Hematopoietic multipotent progenitor cell treated with erythropoietin and hydrocortisone succinate and interleukin-3 and kit ligand, for 8 days (in vitro differentiated cells): ENCODE measurements at places on chromosomes 12 and 14.

- DNase-seq, result no peak
Measured at GRCh38 chr12:110983811-110984210, 63.4 kb upstream of the MYL2 start.

- DNase-seq, result no peak
Measured at GRCh38 chr12:15368812-15369211, 46.5 kb downstream of the PTPRO start.

DNA sequence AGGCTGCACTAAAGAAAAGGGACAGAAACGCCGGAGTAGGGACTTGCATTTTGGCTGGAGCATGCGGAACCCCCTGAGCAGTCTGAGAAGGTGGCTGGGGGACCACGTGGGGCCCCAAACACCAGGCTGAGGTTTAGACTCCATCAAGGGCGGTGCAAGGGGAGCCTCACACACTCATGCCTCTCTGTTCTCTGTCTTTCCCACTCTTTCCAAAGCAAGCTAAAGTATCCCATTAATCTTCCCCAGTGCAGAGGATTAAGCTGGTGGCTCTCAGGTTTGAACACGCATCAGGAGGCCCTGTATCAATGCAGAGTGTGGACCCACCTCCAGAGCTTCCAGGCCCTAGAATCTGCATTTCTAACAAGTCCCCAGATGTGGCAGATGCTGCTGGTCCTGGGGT, 13.5 kb downstream of the CCDC197 start:
- no peak for DNase-seq

DNA sequence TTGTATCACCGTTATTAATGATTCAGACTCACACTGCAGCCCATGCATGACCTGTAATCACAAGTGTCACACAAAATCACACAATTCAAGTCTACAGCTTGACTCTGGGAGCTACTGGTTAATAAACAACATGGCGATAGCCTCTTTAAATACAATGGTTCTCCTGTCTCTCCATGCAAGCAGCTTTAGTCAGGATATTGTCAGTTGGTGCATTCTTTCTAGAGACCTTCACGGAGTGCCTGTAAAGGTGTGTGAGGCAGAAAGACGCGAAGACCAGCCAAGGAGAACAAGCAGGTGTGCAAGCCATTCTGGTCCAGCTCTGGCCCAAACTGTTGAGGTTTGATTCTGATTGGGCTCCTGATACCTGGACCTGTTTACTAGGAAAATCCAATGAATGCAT, 40.0 kb upstream of the FOXN3 start:
- DNase-seq, result no peak

DNA sequence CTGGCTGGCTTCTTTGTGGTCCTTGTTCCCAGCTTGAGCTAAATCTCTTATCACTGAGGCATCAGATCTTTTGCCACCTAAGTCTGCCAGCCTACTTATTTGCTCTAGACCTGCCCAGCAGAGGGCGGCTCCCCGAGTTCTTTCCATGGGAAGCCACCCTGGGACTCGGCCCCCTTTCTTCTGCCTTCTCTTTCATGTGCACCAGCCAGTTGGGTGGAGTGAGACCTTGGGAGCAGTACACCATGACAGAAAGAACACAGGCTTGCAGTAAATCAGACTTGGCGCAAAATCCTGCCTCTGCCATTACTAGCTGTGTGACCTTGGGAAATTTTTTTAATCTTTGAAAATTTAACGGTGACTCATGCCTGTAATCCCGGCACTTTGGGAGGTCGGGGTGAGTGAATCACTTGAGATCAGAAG, 7.4 kb downstream of the SMAGP start:
- DNase-seq, result peak; percentile 63

DNA sequence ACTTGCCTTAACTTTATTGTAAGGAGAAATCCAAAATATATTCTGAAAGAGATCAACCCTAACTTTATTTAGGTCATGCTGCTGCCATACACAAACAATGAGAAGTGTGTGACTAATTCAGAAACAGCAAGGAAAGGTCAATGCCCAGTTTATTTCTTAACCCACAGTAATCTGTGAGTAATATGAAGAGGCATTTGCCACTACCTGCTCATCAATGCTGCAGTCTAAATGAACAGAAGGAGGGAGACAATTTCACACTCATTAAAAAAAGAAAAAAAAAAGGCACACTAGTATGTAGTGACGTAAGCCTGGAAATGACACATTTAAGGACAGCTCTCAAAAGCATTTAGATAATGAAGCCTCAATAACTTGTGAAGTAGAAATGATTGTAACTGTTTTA, 90.5 kb upstream of the FOXN3 start:
- DNase-seq, result no peak

DNA sequence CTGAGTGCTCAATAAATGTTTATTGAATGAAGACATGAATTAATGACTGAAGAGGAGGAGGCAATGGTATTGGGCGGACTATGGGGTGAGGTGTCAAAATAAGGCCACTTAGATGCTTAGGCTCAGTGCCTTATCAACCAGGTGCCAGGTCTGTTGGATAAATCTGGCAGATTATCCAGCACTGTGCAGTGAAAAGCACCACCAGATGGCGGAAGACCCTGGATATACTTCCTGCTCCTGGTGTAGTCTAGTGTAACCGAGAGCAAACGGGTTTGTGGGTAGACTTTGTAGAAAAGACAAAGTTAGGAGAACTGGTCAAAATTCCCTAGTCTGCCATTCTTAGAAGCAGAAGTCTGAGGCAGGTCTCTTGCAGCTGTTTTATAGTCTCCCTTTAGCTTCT, 306.3 kb downstream of the ATP23 start:
- no peak for DNase-seq

GRCh38 chr14:54669721-54670561, 103.0 kb downstream of the SAMD4A start:
- DNase-seq, result no peak

DNA sequence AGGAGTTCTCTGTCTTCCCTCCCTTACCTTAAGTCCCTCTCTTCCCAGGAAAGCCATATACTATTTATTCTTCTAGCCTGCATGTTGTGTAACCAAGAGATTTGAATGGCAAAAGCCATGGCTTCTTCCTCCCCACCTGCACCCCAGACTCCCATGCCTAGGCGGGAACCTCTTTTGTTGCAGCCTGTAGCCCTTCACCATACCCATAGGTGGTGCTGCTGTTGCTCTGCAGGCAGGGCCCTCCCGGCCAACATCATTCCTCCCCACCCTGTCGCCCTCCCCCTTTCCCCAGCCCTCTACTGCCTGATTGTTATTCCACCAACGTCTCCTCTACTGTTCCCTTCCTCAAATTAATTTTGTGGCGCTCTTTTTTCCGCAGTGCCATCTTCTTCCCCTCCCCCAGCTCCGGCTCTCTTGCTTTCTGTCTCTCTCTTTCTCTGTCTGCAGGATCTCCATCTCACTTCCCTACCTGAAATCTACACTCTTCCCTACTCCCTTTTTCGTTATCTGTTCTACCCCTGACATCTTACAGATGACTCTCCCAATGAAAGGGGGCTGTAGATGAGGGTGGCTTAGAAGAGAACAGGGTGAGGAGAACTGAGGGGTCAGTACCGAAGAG, 13.8 kb downstream of the NGDN start:
- peak; percentile 12 for DNase-seq

DNA sequence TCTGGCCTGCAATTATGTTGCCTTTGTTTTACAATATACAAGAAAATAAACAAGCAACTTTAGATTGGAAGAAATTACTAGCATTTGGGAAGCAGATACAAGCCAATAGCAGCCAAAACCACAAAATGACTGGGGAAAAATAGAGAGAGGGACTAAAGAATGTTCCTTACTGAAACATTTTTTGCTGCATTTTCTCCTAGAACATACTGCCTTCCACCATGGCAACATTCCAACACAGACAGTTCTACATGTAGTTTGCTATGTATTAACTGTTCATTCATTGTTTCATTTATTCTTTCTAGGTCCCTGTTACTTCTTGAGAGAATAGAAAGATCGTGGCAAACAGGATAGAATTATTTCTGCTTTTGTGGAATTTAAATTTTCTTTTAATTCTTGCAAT, 530.2 kb downstream of the RPS29 start:
- no peak for DNase-seq

DNA sequence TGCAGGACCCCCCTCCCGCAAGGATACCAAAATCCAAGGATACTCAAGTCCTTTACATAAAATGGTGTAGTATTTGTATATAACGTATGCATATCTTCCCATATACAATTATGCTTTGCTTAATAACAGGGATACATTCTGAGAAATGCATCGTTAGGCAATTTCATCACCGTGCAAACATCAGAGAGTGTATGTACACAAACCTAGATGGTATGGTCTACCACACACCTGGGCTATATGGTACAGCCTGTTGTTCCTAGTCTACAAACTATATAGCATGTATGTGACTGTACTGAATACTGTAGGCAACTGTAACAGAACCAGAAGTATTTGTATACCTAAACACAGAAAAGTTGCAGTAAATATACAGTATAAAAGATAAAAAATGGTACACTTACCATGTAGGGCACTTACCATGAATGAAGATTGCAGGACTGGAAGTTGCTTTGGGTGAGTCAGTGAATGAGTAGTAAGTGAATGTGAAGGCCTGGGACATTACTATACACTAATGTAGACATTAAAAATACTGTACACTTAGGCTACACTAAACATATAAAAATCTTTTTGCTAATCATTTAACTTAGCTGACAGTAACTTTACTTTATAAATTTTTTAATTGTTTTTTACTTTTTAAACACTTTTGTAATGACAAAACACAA, 141.1 kb downstream of the SLC41A2 start:
- no peak for DNase-seq
